ENCODE measurements at places on chromosomes 16 and 17.

GRCh38 chr17:61338000-61338798, 61.4 kb upstream of the TBX2 start:
- DNase-seq, result no peak

DNA sequence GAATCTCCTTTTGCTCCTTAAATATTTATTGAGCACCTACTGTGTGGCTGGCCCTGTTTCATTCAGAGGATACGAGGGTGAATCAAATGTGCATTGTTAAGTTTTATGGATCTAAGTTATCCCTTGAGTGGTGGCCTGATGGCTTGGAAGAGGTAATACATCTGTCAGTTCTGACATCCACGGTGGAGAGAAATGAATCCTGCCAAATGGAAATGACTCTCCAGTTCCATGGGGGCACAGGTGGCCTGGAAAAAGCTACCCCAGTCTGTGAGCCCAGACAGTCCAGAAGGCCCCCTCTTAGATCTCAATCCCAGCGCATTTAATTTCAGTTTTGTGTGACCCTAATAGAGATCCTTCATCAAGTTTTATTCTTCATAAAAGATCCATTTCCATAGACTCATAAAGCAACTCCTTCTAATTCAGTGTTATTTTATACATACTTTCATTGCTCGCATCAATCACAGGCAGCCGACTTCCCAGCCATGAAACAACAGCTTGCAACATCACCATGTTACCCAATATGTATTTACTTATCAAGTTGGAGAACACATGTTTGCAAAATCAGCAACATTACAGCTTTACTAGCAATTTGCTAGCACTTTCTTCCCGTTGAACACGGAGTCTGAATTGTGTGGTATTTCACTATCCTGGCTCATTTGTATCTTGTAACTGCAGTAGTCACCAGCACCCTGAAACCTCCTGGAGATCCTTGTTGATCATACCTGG, 334.8 kb upstream of the HSBP1 start:
- DNase-seq, result no peak

DNA sequence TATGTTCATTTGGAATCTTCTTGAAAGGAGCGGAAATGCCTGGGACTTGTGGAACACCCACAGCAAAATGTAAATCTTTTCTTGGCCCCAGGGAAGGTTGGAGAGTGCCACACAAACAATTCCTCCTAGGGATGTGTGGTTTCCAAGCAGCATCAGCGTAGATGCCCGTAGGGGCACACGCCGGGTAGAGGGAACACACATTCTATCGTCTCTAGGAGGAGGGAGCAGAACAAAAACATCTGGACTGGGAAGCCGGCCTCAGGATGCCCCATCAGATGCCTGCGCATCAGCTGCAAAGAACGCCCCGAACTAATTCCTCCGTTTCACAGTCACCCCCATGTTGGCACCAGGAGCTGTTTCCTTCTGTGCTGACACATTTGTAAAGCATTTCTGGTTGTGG, 357.9 kb upstream of the ZFHX3 start:
- no peak for DNase-seq

- no peak for DNase-seq
Observed at GRCh38 chr16:86180780-86181179, 281.8 kb downstream of the IRF8 start.
